Activated T-helper 1 cell treated with anti-CD3 and anti-CD28 coated beads, Interleukin-2, amount 50 U/mL, for 16 hours (primary cell): ENCODE measurements at places on chromosomes 7 and 10.

GRCh38 chr7:37352974-37353948, 95.4 kb downstream of the ELMO1 start:
- peak; percentile 23 for DNase-seq

DNA sequence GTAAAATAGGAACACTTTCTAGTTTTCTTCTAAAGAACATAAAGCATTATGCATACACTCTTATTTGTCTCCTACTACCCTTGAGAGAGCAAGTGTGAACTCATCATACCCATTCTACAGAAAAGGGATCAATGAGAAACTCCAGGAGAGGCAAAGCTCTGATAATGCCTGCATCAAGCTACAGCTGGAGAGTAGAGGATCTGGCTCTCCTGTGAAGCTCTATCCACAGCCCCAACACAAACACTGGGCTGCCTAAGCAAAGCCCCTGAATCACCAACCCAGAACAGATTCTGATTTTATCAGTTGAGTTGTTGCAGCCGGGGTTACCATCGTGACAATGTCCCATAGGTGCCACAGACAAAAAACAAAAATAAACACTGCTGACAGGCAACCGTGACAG, 74.9 kb downstream of the NUDCD3 start:
- no peak for DNase-seq

DNA sequence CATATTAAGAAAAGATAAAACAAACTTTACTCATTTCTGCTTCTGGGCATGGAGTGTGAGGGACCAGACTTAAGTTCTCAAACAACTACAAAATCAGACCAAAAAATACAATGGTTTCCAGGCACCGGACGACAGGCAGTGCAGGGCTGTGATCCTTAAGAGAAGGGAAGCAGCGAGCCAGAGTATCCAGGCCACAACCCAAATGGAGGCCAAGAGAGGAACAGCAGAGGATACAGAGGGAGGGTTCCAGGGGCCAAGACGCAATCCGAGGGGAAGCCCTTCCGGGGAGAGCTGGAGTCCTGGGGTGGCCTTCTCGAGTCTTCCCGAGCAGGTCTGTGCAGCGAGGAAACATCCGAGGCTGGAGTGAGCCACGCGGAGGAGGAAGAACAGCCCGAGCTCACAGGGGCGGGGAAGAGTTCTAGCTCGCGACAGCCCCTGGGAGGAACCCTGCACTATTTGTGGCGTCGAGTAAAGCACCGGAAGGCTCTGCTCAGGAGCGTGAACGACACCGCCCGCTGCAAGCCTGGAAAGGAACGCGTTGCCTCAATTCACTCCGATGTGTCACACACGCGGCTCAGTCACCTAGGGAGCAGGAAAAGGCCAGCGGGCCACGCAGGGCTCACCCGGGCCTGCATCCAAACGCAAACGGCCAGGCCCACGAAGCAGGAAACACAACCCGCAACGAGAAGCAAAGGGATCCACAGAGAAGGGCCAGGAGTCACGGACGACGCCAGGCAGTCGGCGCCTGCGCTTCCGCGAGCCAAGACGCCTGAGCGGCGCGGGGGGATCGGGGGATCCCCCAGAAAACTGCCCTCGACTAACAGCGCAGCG, 933 bp upstream of the RNF32 start:
- no peak for DNase-seq

GRCh38 chr10:2978574-2979273, 88.6 kb upstream of the PFKP start:
- DNase-seq = no peak

DNA sequence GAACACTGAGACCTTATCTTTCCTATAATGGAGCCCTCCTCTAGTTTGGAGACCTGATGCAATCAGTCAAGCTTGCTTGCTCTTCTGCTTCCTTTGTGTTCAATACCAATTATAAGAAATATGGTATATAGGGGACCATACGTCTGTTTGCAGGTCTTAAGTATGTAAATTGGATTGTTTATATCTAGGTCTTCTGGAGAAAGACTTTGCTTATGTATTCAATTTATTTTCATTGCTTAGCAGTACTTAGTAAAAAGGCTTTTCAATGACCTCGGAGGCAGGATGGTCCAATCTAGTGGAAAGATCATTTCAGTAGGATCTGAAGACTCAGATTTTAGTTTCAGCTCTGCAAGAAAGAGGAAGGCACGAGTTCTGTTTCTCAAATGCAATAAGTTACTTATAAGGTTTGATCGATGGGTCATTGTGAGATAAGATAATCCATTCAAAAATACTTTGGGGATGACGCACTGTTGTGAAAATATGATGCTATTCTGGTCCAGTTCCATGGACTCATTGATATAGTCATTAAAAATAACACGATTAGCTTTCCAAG, 571.6 kb downstream of the SH2D4B start:
- DNase-seq = no peak

- DNase-seq = no peak
Observed at GRCh38 chr7:142231716-142232115, 26.1 kb downstream of the PRSS58 start.

DNA sequence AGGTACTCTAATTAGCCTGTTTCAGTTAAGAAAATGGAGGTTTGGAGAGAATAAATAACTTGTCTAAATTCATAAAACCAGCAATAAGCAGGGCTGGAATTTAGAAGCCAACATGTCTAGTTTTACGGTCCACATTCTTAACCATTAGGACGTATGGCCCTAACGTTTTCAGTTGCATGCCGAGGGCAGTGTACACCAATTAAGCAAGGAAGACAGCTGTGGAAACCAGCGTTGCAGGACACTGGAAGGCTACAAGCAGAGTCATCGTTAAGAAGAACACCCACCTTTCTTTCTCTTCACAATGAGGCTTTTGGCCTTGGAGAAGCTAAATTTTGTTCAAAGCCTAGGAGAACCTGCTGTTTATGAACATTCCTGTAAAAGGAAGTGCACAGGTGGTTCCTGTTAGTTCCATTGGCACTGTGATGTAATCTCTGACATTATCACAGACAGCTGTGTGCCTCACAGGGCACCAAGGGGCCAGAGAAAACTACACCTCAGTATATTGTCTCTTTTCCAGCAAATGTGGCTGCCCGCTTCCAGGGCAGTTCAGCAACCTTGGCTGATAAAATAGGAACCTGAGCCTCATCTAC, 21.0 kb downstream of the MPP7 start:
- DNase-seq = no peak

GRCh38 chr10:118349235-118349634, 7.1 kb upstream of the FAM204A start:
- no peak for DNase-seq

- peak; percentile 16 for DNase-seq
Observed at GRCh38 chr10:17454161-17455014, at the start of gene ST8SIA6. ST8SIA6 (minus strand) TSS chr10:17454595; CDS start chr10:17454255, 340 bp downstream.

DNA sequence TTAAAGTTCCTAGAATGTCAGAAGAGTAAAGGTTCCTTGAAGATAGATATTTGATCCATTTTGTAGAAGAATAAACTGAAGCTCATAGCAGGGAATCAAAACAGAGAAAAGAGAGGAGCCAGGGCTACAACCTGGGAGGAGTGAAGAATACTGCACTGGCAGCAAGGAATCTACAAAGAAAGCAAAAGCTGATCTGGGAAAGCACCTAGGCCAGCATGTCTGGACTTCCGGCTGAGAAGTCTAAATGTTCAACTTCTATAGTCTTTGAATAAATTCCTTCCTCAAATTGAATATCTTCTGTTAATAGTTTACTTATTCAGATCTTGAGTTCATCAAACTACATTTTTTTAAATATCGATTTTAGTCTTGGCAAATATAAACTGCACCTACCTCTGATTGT, 78.2 kb downstream of the VPS41 start:
- DNase-seq = no peak

DNA sequence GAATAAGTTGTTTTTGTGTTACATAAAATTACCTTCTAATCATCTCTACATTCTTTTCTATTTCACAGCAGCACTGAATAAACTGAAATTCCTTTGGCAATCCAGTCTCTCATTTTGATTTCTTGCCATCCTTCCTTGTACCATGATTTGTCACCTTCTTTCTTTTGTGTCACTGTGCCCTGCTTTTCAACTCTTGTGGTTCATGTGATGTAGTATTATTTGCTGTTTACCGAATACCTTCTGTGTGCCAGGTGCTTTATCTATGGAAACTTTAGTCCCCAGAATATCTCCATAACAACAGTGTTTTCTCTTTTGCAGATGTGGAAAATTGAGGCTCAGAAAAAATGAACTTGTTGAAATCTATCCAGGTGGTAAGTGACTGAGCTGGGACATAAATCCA, 220.3 kb downstream of the STK31 start:
- no peak for DNase-seq

- no peak for DNase-seq
Observed at GRCh38 chr10:32315424-32315823, 31.5 kb downstream of the EPC1 start.

DNA sequence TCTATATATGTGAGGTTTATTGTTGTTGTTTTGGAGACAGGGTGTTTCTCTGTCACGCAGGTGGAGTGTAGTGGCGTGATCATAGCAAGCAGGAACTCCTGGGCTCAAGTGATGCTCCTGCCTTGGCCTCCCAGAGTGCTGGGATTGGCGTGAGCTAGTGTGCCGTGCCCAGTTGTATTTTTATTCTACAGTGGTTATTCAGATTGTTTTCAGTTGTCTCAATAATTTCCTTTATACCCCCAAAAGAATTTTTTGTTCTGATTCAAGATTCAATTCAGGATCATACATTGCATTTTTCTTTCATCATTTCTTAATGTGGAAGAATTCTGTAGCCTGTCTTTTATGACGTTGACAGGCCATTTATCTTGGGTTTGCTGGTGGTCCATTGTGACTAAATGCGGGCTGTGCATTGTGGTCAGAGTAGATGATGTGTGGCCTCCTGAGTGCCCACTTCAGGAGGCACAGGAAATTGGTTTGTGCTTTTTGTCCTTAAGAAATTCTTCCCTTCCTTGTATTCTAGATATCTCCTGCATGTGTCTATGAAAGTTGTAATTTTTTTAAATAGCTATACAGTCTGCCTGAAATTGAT, 22.9 kb downstream of the RBM33 start:
- DNase-seq = no peak

DNA sequence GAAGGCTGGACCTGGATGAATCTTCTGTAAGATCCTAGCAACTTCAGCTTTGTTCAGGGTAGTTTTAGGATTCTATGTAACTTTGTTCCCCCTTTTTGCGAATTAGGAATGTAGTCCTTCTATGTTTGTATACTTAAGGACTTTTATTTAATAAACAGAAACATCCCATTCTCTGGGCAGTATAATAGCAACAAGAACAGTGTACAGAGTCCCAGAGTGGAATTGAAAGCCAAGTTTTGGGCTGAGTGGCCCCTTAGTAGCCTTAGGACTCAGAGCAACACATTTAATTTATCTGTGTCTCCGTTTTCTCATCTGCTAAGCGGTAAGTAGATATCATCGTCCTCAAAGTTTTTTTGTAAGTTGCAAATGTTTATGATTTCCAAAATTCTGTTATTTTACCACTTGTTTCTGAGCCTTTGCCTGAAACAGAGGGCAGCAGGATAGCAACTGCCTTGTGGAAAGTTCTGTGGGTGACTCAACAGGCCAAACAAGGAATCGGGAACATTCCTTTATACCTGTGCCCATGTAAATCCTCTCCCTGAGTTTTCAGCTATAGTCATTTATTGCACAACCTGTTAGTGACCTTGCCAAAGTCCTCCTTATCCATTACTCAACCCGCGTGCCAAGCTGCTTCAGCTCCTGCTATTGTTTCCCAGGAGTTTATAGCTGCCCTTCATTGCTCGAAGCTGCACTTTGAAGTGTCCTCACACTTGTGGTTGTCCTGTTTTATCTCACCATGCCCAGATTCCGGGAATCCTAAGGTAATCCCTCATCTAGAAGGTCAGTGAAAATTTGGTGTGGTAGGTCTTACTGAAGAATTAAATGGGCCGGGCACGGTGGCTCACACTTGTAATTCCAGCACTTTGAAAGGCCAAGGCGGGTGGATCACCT, 199.1 kb upstream of the AHR start:
- no peak for DNase-seq

DNA sequence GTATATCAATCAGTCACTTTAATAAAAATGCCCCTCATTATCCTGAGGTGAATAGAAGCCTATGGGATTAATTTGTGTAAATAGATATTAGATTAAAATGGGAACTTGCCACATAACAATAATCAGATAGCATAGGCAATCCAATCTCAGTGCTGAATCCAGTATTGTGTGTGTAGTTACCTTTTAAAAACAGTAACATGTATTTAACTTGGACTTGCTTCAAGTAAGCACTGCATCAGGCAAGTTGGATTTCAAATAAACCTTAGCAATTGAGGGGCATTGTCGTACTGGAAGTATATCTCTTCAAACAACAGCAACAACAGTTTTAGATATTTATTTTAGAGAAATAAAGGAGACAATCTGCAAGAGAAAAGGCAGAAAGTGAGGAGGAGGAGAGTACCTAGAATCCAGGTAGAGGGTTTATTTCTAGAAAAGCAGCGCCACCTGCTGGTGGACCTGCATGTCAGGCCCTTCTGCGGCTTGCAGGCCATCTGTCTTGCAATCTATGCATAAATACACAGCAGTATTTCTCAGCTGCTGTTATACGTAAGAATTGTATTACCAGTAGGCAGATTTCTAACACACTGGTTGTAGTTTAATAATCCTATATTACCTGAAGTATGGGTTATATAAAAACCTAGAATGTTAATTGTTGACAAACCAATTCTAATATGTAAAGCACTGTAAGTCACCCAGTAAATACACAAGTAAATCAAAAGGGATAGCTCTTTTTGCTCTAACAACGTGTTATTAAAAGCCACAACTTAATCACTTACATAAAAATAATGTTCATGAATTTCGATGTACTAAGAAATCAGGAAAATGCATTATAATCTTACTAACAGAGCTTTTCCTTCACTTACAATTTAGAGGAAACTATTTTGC, 652.8 kb downstream of the KCNMA1 start:
- peak; percentile 9 for DNase-seq

DNA sequence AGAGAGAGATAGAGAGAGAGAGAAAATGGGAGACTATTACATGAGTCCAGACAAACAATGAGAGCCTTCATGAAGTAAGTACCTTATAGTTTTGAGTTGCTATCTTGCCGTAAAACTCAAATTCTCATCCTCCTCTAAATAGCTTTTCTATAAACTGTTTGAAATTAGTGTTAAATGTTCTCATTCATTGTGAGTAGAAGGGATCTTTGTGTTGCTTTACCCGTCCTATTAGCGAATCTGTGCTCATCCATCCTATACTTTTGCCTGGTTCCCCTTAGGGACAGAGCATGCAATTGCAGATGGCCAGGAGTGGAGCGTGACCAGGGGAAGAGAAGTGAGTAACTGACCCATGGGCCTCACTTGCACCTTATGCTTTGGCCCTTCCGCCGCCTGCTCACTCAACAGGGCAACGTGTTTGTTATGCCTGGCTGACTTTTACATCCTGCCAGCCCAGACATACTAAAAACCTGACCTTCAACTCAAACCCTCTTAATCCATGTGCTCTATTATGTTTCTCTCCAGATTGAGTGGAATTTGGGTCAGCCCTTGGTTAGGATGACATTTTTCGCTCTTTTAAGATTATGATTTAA, 244.2 kb upstream of the YAE1 start:
- no peak for DNase-seq

DNA sequence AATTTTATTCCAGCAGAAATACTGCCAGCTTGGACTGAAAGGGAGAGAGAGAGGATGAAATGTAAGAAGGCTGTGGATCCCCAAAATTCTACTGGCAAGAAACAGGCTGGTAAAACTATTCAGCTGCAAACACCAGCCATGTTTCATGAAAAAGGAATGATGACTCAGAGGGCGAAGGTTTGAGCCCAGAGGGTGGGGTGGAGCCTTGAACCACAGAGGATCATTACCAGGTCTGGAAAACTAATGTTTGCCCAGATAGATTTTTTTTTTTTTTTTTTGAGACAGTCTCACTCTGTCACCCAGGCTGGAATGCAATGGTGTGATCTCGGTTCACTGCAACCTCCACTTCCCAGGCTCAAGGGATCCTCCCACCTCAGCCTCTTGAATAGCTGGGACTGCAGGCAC, 41.7 kb upstream of the NRF1 start:
- DNase-seq = no peak
